ENCODE measurements at places on chromosomes 2 and 18.

GRCh38 chr18:67200665-67201064, 315.9 kb downstream of the DSEL start:
- no peak for DNase-seq

DNA sequence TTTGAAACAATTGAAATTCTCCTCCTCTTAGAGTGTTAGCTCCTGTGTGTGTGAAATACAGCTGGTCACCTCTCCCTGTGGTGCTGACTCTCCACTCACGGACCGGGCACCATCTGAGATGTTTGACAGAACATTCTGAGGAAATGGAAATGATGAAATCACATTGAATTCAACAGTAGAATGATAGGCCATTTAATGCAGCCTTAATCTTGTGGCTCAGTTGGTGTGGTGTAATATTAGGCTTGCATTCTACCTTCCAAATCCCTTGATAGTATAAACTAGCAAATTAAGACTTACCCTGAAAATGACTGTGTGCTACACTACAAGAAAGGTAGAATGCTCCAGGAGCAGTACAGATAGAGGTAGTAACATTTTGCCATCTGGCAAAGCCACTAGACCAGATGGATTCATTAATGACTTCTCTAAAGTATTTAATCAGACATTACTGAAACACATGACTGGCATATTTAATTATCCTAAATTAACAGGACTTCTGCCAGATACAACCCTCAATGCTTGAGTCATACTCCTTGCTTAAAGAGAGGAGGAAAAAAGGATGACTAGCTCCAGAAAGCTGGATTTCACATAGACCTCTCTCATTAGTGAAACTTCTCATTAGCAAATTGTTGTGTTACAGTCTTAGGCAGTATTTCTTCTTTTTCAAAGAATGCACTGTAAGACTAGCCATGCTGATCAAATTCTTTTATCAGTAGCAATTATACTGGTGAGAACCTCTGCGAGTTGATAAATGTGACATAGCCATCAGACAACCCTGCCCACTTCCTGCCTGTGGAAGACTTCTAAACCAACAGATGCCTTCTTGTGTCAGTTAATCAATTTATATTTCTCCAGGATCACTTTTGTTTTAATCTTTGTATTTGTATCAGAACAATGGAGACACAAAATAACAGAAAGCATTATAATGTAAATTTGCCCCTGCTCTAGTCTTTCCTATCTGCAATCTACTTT, 80.6 kb downstream of the EML6 start:
- no peak for DNase-seq

GRCh38 chr2:25688236-25688635, 14.9 kb upstream of the DTNB start:
- DNase-seq = no peak

- DNase-seq = no peak
Observed at GRCh38 chr2:127943186-127943585, 57.4 kb upstream of the AMMECR1L start.

DNA sequence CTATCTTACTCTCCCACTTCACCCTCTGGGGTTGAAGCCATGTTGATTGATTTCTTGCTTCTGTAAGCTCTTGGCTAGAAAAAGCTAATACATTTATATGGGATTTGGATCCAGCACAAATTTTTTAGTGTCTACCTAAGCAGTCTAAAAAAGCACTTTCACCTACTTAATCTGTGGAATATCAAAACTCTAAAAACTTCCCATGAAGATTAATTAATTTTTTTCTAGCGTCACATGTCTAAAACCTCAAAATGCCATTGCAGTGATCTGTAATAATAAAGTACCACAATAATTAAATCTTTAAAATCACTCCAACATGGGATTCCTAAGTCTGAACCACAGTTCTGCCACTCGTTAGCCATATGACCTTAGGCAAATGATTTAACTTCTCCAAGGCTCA, 180.1 kb downstream of the EN1 start:
- DNase-seq = no peak

- DNase-seq = no peak
Observed at GRCh38 chr2:2222931-2223330, 108.1 kb downstream of the MYT1L start.

GRCh38 chr2:190482451-190482850, 52.1 kb downstream of the NEMP2 start:
- no peak for DNase-seq

- no peak for DNase-seq
Observed at GRCh38 chr18:67318651-67319050, 197.9 kb downstream of the DSEL start.

Measured in activated gamma-delta T cell treated with anti-CD3 and anti-CD28 coated beads, Interleukin-2, amount 50 U/mL, for 16 hours (primary cell).